ENCODE measurements at places on chromosomes 5 and 9. TPM values are rescaled to one million over a fixed set of nuclear protein-coding genes. Genes with fewer than 3 reads are reported as not detected.

DNA sequence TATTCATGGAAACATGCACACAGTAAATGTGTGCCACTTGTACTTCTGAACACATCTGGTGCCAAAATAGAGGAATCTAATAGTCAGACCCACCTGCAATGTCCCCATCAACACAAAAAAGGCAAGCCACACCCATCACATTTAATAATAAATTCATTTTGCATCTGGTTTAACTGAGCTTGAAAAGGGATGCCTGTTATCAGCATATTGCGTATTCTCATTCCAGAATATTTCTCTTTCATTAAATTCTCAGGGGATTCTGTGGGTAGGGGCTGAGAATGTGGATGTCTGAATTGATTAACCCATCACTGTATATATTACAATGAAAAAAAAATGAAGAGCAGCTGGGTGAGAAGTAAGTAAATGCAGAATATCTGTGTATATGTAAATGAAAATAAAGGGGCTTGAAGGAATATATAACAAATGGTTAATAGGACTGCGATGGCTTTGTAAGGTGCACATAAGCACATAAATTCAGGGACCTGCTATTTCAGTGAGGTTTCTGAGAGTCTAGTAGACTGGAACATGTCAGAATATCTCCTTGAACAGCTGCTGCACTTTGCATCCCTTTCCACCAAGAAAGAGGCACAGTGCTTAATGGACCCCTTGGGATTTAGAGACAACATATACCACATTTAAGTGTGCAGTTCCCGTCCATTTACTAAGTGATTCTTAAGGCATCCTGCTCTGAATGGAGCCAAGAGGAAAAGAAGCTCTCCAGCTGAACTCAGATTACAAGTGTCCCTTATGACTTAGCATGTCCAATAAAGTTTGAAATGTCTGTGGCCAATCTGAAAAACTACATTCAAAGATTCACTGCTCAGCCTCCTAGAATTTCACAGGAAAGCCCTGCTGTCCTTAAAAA is 104.1 kb upstream of the NIPBL start:
- peaks cover 2% of the 10 kb centered on the region for H3K27me3 ChIP-seq
- DNase-seq = no peak
- no peaks in the 10 kb centered on the region for H3K36me3 ChIP-seq
- no peak overlapping the region for H3K4me3 ChIP-seq

GRCh38 chr5:74549384-74549783 is 91.1 kb downstream of the ENC1 start:
- H3K27me3 ChIP-seq = no peaks in the 10 kb centered on the region
- DNase-seq = no peak
- H3K4me1 ChIP-seq = no peaks in the 10 kb centered on the region

GRCh38 chr5:81854915-81855314 is 104.0 kb upstream of the SSBP2 start:
- H3K27me3 ChIP-seq = no peaks in the 10 kb centered on the region
- no peaks in the 10 kb centered on the region for H3K36me3 ChIP-seq
- no peak for DNase-seq
- peaks cover 22% of the 10 kb centered on the region for H3K4me1 ChIP-seq
- H3K4me3 ChIP-seq = no peak overlapping the region

DNA sequence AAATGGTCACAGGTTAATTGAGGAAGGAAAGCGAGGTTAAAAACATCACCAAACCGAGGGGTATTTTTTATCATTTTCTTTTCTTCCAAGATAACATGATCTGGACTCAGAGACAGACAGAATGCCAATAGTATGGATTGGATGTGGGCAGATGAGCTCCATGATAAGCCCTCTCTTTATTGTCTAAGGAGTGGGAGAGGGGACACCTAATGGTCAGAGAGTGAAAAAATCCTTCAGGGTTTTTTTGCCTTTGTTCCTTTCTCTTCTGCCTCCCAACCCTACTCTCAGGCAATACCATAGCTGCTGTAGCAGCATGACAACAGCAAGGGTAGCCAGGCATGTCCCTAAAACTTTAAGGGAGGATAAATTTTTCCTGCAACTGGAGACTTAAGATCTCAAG is 94.7 kb downstream of the DIRAS2 start:
- no peak for DNase-seq
- no peaks in the 10 kb centered on the region for H3K4me1 ChIP-seq
- H3K36me3 ChIP-seq = no peaks in the 10 kb centered on the region
- H3K4me3 ChIP-seq = no peak overlapping the region

DNA sequence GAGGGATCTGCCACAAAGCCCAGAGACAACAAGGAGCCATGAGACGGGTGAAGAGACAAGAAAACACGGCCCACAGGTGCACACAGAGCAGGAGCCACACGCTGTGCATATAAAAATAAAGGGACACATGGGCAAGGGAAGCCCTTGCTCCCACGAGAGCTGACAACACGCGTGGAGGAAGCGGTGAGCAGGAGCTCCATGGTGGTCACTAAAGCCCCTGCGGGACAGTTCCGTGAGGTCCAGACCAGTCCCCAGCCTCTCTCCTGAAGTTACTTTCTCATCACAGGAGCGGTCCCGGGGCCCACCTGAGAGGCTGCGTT is 90.7 kb downstream of the CAMSAP1 start:
- H3K4me3 ChIP-seq = no peak overlapping the region
- no peak for DNase-seq
- peaks cover 71% of the 10 kb centered on the region for H3K36me3 ChIP-seq
- H3K27me3 ChIP-seq = no peaks in the 10 kb centered on the region
- H3K4me1 ChIP-seq = no peaks in the 10 kb centered on the region

DNA sequence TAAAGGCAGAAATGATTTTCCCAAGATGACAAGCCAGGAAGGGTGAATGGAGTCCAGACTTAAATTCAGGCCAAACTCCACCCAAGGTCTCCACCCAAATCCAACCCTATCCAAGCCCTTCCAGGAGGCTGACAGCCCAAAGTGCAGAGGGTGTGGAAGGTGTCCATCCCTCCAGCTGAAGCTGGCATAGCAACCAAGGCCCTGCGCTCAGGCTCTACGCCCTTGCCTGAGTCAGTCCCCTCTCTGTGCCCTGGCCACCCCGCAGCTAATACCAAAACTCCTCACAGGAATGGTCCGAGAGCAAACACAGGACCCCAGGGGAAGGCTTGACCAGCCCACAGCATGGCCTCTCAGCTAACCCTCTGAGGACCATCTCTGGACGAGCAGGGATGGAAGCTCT is 2.1 kb downstream of the SEPTIN8 start:
- H3K27ac ChIP-seq = no peak overlapping the region
- DNase-seq = no peak
- H3K36me3 ChIP-seq = no peaks in the 10 kb centered on the region
- H3K4me1 ChIP-seq = peaks cover 19% of the 10 kb centered on the region
- no peak overlapping the region for H3K4me3 ChIP-seq

- peaks cover 4% of the 10 kb centered on the region for H3K36me3 ChIP-seq
- H3K4me3 ChIP-seq = no peak overlapping the region
- peak; percentile 59 for DNase-seq
- no peaks in the 10 kb centered on the region for H3K27me3 ChIP-seq
Observed at GRCh38 chr5:126805063-126805462, 28.1 kb downstream of the LMNB1 start.

GRCh38 chr5:82327941-82328340 is 49.8 kb upstream of the RPS23 start:
- no peaks in the 10 kb centered on the region for H3K36me3 ChIP-seq
- H3K4me3 ChIP-seq = no peak overlapping the region
- H3K27ac ChIP-seq = no peak overlapping the region
- DNase-seq = peak; percentile 51

DNA sequence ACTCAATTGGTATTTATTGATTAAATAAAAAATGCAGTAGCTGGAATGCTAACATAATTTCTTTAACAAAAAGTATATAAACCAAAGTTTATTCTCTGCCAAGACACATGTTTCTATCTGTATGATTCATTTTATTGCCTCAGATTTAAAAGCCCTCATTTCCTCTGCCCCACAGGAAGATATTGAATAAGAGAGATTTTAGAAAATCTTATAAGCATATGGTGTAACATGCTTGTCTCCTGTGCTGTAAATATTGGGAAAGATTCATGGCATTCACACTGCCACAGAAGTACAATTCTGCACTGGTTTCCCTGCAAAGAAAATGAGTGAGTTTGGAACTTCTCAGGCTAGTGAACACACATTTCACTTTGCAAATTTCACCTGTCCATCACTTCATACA is 134.9 kb upstream of the FBXL7 start:
- no peaks in the 10 kb centered on the region for H3K4me1 ChIP-seq
- no peaks in the 10 kb centered on the region for H3K27me3 ChIP-seq
- H3K4me3 ChIP-seq = no peak overlapping the region
- no peak for DNase-seq

- H3K4me3 ChIP-seq = no peak overlapping the region
- H3K36me3 ChIP-seq = no peaks in the 10 kb centered on the region
- no peaks in the 10 kb centered on the region for H3K4me1 ChIP-seq
- H3K27ac ChIP-seq = no peak overlapping the region
- peaks cover 8% of the 10 kb centered on the region for H3K27me3 ChIP-seq
Observed at GRCh38 chr9:2378266-2378665, 243.3 kb upstream of the VLDLR start.

DNA sequence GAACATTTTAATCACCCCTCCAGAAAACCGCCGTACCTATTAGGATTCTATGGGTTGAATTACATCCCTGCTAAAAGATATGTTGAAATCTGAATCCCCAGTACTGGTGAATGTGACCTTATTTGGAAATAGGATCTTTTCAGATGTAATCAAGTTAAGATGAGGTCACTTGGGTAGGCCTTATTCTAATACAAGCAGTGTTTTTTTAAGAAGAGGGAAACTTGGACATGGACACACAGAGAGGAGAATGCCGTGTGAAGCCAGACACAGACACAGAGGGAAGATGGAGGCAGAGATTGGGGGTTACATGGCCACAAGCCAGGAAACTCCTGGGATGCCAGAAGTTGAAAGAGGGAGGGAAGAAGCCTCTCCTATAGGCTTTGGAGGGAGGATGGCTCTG is 183.5 kb downstream of the GNA14 start:
- H3K36me3 ChIP-seq = no peaks in the 10 kb centered on the region
- peak overlapping the region; percentile 65 for H3K27ac ChIP-seq
- H3K4me3 ChIP-seq = no peak overlapping the region

GRCh38 chr9:112125951-112126388 is 49.1 kb downstream of the SUSD1 start:
- H3K27ac ChIP-seq = no peak overlapping the region
- DNase-seq = peak; percentile 20
- H3K4me3 ChIP-seq = no peak overlapping the region

- H3K36me3 ChIP-seq = no peaks in the 10 kb centered on the region
- H3K4me3 ChIP-seq = no peak overlapping the region
- H3K27ac ChIP-seq = no peak overlapping the region
- H3K27me3 ChIP-seq = peaks cover 5% of the 10 kb centered on the region
Observed at GRCh38 chr9:132773093-132773492, 102.8 kb downstream of the GTF3C4 start.

DNA sequence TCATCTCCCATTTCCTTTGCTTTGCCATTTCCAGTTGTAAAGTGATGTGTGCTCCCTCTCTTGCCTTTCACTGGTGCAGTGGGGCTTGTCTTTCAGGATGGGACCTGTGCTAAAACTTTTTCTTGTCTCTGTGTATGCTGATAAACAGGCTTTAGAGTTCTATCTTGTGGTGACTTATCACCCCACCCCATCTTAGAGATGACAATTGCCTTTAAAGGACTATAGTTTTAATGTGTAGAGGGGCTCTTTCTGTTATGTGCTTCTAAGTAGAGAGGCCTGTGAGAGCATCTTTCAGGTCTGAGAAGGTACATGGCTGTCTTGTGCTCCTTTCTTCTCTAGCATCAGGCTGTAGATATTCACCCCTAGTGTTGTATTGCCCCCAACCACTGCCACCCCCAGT is 21.9 kb downstream of the MAN2A1 start:
- peaks cover under 1% of the 10 kb centered on the region for H3K36me3 ChIP-seq
- no peak overlapping the region for H3K4me3 ChIP-seq
- H3K27me3 ChIP-seq = no peaks in the 10 kb centered on the region
- H3K4me1 ChIP-seq = no peaks in the 10 kb centered on the region
- no peak overlapping the region for H3K27ac ChIP-seq

DNA sequence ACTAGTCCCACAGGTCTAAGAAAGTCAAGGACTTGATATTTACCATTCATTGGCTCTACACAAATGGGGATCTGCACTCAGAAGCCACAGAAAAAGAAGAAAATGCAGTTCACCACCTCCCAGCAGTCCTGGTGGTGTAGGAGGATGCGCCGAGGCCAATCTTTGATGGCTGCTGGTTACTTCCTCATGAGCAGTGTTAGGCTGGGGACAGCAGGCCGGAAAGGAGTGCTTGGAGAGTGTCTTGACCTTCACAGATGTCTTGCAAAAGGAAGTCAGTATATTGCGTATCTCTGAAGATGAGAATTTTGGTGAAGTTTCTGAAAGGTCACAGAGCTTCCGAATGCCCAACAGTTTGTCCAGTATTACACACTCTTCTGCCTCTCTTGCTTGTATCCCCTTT is 597.0 kb downstream of the EBF1 start:
- H3K4me1 ChIP-seq = no peaks in the 10 kb centered on the region
- no peak overlapping the region for H3K4me3 ChIP-seq

GRCh38 chr5:171422495-171422894 is 3.0 kb downstream of the FGF18 start:
- H3K4me3 ChIP-seq = no peak overlapping the region
- H3K27me3 ChIP-seq = no peaks in the 10 kb centered on the region
- no peaks in the 10 kb centered on the region for H3K36me3 ChIP-seq
- peaks cover 2% of the 10 kb centered on the region for H3K4me1 ChIP-seq

GRCh38 chr9:107853461-107853860 is 363.9 kb upstream of the KLF4 start:
- DNase-seq = no peak
- no peaks in the 10 kb centered on the region for H3K4me1 ChIP-seq
- no peaks in the 10 kb centered on the region for H3K36me3 ChIP-seq
- no peaks in the 10 kb centered on the region for H3K27me3 ChIP-seq
- no peak overlapping the region for H3K27ac ChIP-seq

- no peaks in the 10 kb centered on the region for H3K4me1 ChIP-seq
- H3K27ac ChIP-seq = no peak overlapping the region
- no peaks in the 10 kb centered on the region for H3K36me3 ChIP-seq
- no peak for DNase-seq
- H3K27me3 ChIP-seq = no peaks in the 10 kb centered on the region
Observed at GRCh38 chr5:175685701-175686350, 28.0 kb downstream of the HRH2 start.

GRCh38 chr5:145780982-145781381 is 54.2 kb downstream of the PRELID2 start:
- H3K36me3 ChIP-seq = no peaks in the 10 kb centered on the region
- H3K4me1 ChIP-seq = peaks cover 2% of the 10 kb centered on the region
- DNase-seq = no peak
- H3K4me3 ChIP-seq = no peak overlapping the region
- H3K27me3 ChIP-seq = no peaks in the 10 kb centered on the region

The CCL19 gene
- total RNA-seq = not detected

The PCDHGB3 gene
- 5.9 TPM for total RNA-seq

The CDC20B gene
- not detected for total RNA-seq

The SPAAR gene
- total RNA-seq = 0.18 TPM

The FGF10 gene
- total RNA-seq = not detected

The NDFIP1 gene
- total RNA-seq = 7.7 TPM

The RACK1 gene
- 5,432 TPM for total RNA-seq

The IL3 gene
- not detected for total RNA-seq

The C5orf46 gene
- total RNA-seq = not detected

The LCN9 gene
- not detected for total RNA-seq

The MLANA gene
- total RNA-seq = not detected

The GRM6 gene
- not detected for total RNA-seq
